ENCODE measurements at places on chromosomes 3 and 15. TPM values are rescaled to one million over a fixed set of nuclear protein-coding genes. Genes with fewer than 3 reads are reported as not detected.

Gene RABL3
- total RNA-seq: 17.8 TPM

GRCh38 chr3:48397767-48398681, 26.0 kb downstream of the FBXW12 start:
- no peaks in the 10 kb centered on the region for H3K36me3 ChIP-seq
- DNase-seq: no peak
- no peak overlapping the region for H3K27ac ChIP-seq
- peaks cover 13% of the 10 kb centered on the region for H3K4me1 ChIP-seq

GRCh38 chr3:139934613-139935015, 371 bp upstream of the CLSTN2 start:
- peak; percentile 45 for DNase-seq
- H3K4me1 ChIP-seq: peaks cover 13% of the 10 kb centered on the region
- H3K27me3 ChIP-seq: peaks cover 36% of the 10 kb centered on the region
- H3K36me3 ChIP-seq: no peaks in the 10 kb centered on the region

Gene SKIC8
- 171 TPM for total RNA-seq

- H3K4me1 ChIP-seq: peaks cover 14% of the 10 kb centered on the region
- no peaks in the 10 kb centered on the region for H3K27me3 ChIP-seq
- H3K27ac ChIP-seq: no peak overlapping the region
- no peak for DNase-seq
Observed at GRCh38 chr15:41011055-41011815, 58.0 kb downstream of the CHAC1 start.

Gene USP50
- total RNA-seq: not detected

DNA sequence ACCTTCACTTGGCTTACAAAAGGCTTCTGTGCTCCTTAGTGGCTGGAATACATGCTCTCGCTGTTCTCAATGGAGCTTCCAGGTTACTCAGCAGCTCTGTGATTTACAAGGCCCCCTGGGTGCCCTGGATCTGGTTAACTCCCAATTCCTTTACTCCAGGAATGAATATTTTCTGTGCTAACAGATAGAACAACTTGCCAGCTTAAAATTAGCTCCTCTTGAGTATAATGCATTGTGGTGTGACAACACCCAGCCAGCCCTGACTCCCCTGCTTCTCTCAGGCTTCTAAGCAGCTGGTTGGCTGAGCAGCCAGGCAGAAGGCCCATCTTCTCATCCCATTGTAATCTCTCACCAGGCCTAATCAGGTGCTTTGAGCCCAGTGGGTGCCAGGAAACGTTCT, 246.4 kb downstream of the ALCAM start:
- DNase-seq: no peak
- no peak overlapping the region for H3K27ac ChIP-seq
- H3K4me1 ChIP-seq: peaks cover 9% of the 10 kb centered on the region
- H3K27me3 ChIP-seq: no peaks in the 10 kb centered on the region

GRCh38 chr3:71046791-71047190, 536.7 kb downstream of the FOXP1 start:
- H3K36me3 ChIP-seq: peaks cover 43% of the 10 kb centered on the region
- no peak overlapping the region for H3K4me3 ChIP-seq
- no peak overlapping the region for H3K27ac ChIP-seq
- DNase-seq: no peak

- H3K4me3 ChIP-seq: peak within 1 kb of the TSS; percentile 28
- peaks cover 10% of the 10 kb centered on the region for H3K4me1 ChIP-seq
- peaks cover 92% of the 10 kb centered on the region for H3K27me3 ChIP-seq
- no peak within 1 kb of the TSS for H3K27ac ChIP-seq
- no peak for DNase-seq
Observed at GRCh38 chr15:52790169-52790708, at the start of gene ONECUT1. ONECUT1 (minus strand) TSS chr15:52790336; CDS start chr15:52789884, 452 bp downstream.

GRCh38 chr15:38252481-38253350, at the start of gene SPRED1:
SPRED1 (plus strand) TSS chr15:38252836; CDS start chr15:38253186, 350 bp downstream.
- H3K27ac ChIP-seq: peak within 1 kb of the TSS; percentile 89
- peaks cover 19% of the 10 kb centered on the region for H3K4me1 ChIP-seq
- peak within 1 kb of the TSS; percentile 87 for H3K4me3 ChIP-seq

Gene FBXO40
- not detected for total RNA-seq

DNA sequence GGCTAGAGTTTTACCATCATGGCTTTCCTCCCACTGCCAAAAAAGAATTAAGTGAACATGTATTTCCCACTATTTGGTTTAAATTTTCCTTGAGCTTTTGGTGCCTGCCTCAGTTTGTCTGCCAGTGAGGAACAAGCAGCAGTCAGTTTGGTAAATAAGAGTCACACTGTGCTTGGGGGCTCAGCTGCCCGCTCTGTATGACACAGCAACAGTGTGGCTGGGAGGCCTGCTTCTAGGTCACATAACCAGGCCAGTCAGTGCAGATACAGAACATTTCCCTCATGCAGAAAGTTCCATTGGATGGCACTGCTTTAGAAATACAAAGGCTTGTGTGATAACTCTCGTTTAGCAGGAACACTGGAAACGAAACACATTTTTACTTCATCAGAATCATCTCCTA, 25.7 kb downstream of the FYCO1 start:
- H3K4me3 ChIP-seq: no peak overlapping the region
- no peak overlapping the region for H3K27ac ChIP-seq
- H3K4me1 ChIP-seq: peaks cover 34% of the 10 kb centered on the region
- H3K36me3 ChIP-seq: peaks cover 11% of the 10 kb centered on the region

Data from SJSA1 (cell line).